Activated CD4-positive, alpha-beta T cell treated with anti-CD3 and anti-CD28 coated beads, Interleukin-2, Interleukin-6, amounts not matched to agents 100 ng/mL and 50 ng/mL, durations not matched to agents 16 hours and 8 hours (primary cell): ENCODE measurements at places on chromosomes 13 and 19.

- DNase-seq, result no peak
These were observed 70.5 kb downstream of the GJA3 start for GRCh38 chr13:20090349-20090748.

GRCh38 chr19:48400018-48400742 lies 6.7 kb downstream of the GRIN2D start:
- DNase-seq, result no peak

DNA sequence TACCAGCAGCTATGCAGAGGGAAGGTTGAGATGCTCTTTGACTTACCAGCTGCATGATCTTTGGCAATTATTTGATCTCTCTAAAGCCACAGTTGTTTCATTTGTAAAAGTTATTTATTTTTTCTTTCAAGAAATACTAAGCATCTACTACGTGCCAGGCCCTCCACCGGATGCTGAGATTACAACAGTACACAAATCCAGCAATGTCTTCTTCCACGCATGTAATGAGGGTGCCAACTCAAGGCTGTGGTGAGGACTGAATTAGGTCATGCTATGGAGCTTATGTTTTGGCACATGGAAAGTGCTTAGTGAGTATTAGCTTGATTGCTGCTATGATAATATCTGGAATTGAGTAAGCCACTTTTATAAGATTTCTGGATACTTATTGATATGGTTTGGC lies 358.2 kb downstream of the IRS2 start:
- DNase-seq, result no peak

- no peak for DNase-seq
These were observed 118.7 kb downstream of the POSTN start for GRCh38 chr13:37479916-37480315.

DNA sequence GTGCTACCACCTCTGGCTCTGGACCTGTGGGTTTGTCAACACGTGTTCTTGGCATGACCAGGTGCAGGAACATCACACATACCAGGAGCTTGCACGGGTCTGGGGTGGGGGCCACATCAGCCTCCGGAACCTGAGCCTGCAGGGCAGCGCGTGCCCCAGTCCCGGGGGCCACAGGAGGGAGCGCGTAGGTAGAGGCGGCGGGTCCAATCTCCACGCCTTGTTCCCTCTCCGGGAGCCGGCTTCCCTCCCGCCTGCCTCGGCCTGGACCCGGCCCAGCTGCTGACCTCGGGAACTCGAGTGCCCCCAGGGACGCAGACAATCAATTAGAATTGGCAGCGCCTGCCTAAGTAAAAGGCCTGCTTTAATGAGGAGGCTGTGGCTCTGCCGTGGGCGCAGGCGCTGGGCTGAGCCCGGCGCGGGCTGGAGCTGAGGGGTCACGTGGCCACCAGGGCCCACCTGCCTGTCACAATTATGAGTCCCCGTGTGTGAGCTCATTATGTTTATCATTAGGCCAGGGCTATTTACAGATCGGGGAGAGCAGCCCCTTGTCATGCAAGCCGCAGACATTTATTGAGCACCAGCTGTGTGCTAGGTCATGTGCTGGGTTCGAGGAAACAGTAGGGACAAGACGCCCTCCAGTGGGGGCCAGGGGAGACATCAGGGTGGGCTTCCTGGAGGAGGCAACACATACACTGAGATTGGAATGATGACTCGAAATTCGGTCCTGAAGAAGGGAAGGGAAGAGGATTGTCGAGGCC lies 32.2 kb upstream of the TNFAIP8L1 start:
- no peak for DNase-seq

DNA sequence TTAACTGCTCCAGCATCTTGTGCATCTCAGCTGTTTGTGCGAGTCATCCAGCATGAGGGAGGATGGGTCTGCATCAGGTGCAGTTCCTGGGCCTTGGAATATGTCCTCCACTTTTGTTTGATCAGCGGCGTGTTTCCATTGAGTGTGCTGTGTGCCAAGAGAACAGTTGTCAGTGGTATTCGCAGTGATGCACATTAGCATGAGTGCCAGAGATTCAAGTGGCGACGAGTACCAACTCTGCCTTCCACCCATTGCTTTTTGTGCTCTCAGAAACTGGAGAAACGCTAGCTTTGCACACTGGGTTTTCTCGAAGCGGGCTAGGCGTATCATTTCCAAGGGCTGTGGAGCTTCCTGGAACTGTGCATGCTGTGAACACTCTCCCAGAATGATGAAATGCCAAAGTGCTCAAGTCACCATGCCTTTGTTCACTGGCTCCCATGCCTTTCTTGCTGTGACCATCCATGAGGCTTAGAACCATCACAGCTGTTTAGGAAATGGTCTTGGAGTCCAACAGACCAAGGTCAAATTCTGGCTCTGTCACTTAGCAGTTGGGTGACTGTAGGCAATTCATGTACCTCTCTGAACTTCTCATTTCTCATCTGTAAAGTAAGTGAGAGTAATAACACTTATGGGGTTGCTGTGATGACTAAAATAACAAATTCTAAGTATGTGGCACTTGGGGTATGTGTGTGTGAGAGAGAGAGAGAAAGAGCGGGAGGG lies 18.4 kb downstream of the LRCH1 start:
- peak; percentile 61 for DNase-seq

DNA sequence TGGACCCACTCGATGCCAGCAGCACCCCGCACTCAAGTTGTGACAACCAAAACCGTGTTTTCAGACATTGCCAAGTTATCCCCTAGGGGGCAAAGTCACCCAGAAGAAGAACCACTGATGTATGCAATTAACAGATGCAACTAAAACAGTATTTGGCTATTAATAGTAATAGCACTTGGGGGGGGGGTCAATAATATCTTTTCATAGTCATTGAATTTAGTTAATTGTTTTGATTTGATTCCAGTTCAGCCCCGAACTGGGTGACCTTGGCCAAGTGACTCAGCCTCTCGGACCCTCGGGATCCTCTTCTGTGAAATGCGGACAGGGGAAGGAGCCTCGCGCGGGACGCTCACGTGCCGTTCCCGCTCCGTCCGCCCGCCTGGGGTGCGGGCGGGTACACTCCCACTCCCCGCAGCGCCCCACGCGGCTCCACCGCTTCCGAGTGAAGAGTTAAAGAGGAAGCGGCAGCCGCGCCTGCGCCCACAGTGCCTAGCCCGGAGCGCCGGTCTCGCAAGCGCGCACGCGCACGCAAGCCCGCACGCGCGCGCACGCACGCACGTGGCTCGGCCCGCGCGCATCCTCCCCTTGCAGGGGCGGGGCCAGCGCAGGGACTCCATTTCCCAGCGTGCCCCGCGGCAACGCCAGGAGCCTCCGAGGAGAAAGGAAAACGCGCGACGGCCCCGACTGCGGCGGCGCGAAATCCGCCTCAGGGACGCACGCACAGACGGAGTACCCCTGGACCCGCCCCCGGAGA lies 435 bp upstream of the DAZAP1 start:
- DNase-seq, result peak; percentile 100

GRCh38 chr19:5150902-5151741 lies 182.2 kb downstream of the KDM4B start:
- DNase-seq, result no peak

DNA sequence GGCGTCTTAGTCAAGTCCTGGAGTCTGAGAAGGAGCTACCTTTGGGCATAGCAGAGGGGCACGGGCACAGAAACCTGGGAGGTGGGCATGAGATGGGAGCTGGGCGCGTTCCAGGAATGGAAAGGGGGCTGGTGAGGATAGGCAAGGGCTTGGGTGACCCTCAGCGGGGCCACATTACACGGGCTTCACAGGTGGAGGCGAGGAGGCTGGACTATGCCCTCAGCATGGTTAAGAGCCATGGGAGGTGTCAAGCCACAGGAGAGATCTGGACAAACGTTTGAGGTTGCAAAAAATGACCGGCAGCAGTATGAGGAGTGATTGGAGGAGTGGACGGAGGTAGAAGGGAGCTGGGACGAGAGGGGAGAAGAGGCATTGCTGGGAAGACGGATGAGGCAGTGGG lies 21.5 kb downstream of the NECTIN2 start:
- no peak for DNase-seq

DNA sequence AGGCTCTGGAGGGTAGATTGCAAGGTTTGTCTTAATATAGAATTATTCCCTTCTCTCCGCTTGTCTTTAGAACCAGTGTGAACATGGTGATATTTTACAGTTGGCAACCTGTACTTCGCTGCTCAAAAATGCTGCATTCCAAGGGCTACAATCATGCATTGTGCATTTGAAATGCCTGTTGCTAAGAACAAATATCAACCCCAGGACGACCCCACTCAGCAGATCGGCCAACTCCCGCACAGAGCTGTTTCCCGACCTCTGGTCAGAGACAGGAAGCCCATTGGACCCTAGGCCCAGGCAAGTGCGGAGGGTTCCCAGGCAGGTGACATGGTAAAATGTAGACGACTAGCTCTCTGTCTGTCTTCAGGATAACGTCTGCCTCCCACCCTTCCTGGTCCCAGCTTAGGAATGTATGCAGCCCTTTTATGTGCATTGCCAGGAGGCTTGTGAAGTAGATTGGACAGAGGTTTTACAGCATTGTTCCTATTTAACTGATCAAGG lies 263.5 kb downstream of the FOXO1 start:
- DNase-seq, result no peak

DNA sequence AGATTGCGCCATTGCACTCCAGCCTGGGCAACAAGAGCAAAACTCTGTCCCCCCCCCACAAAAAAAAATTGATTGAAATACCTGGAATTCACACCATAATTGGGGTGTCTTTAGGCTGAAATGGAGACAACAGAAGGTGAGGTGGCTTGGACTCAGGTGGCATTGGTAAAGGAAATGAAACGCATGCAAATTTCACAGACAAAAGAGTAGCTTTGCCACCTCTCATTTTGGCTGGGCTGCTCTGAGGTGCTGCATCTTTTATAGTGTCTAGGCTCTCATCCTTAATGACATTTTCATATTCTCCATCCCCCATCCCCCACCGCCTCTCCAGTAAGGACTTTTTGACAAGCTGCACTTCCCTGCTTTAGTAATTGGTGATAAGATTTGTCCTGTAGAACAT lies 6.9 kb downstream of the UBE2L5 start:
- DNase-seq, result no peak

- peak; percentile 1 for DNase-seq
These were observed 800.7 kb upstream of the SLITRK5 start for GRCh38 chr13:86870444-86870843.

- no peak for DNase-seq
These were observed 212.5 kb upstream of the IRS2 start for GRCh38 chr13:109998684-109999533.

DNA sequence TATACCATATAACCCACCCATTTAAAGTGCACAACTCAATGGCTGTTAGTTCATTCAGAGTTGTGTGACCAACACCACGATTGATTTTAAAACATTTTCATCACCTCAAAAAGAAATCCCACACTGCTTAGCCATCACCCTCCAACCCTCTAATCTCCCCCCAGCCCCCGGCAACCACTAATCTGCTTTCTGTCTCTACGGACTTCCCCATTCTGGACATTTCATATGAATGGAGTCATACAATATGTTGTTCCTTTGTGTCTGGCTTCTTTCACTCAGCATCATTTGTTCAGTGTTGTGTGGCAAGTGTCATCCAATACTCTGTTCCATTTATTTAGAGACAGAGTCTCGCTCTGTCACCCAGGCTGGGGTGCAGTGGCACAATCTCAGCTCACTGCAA lies 4.0 kb upstream of the PNMA8B start:
- no peak for DNase-seq

DNA sequence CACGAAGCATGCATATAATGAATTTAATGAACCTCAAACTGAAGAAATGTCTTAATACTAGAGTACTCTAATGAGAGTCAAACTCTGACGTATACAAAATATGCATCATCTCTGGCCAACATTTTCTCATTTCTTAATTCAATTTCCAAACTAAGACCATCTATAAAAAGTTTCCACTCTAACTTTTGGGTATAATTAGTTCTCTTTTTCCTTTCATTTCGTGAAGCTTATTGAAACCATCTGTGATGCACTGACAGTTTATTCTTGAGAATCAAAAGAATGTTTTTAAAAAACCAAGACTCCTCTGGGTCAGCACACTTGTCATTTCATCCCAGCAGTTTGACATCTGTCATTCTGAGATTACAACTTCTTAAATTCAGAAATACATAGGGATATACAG lies 90.0 kb downstream of the CAB39L start:
- DNase-seq, result no peak

GRCh38 chr19:4748185-4748584 lies 24.5 kb upstream of the DPP9 start:
- no peak for DNase-seq

GRCh38 chr13:108409730-108410129 lies 140.2 kb downstream of the TNFSF13B start:
- DNase-seq, result no peak

DNA sequence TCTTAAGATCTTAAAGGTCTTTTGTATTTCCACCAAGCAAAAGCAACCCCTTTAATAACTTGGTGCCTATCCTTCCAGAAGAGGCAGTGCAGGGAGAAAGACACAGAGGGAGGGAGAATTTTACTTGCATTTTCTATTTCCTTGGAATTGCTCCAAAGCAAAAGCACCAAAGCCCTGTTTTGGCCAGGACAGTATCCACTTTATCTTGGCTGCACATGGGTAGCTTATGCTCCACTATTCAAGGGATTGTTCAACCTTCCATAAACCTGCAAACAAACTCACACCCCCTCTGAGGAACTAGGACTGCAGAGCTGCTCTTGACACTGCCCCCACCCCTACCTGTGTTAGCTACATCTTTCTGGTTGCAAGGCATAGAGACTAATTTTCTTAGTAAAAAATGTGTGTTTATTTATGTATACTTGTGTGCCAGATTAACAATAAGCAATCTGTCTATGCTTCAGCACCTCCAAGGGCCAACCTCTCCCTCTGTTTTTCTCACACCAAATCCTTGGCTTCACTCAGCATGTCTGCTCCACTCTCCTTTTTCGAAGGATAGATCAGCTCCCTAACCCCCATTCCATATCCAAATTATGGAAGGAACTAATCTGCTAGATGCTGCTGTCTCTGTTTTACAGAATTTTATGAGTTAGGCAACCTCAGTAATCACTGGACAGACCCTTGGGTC lies 68.1 kb upstream of the KLF12 start:
- DNase-seq, result no peak

GRCh38 chr13:27481766-27482165 lies 31.4 kb upstream of the MTIF3 start:
- peak; percentile 52 for DNase-seq

DNA sequence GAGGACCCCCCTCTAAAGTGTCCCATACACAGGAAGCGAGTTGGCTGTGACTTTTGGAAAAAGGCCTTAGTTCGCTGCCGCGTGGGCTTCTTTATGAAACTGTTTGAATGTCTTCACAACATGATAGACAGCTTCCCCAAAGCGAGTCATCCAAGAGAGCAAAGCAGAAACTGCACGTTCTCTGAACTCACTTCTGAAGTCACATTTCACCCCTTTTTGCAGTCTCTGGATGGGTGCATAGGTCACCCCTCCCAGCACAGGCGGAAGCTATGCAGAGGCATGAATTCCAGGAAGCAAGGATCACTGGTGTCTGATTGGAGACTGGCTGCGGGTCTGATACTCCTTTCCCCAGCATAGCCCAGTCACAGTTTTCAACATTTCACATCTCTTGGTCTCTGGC lies 10.6 kb downstream of the GPI start:
- no peak for DNase-seq

- DNase-seq, result no peak
These were observed 15.4 kb downstream of the TNFAIP8L1 start for GRCh38 chr19:4654437-4655361.
